ENCODE measurements at places on chromosomes 5 and 9.
A peak's percentile ranks its signal among the peaks of the same experiment; 100 is the strongest.

DNA sequence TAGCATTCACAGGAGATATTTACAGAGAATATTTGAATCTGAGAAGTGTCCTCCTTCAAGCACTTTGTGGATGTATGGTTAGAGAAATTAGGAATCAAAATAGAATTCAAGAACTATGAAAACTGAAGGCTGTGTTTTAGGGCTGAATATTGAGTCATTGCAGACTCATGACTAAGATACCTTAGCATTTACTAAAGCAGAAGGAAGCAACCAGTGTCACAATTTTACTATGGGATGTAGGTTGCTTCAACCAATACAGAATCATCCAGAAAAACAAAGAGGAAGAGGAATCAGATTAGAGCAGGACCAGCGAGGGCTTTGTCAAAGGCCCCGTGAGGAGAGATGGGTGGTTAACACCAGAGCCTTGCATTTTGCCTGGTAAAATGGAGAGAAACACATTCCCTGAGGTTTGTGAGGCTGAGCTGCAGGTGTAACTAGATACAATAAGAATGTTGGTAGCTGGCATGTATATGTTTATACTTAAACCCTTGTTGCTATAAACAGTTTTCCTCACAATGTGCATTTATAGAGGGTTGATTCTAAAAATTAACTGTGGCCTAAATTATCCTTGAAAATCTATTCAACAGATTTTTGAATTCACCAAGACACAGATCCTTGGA lies 518.1 kb downstream of the AGTPBP1 start:
- no peak for DNase-seq

- peak; percentile 23 for DNase-seq
These were observed 6.4 kb downstream of the GRIA1 start for GRCh38 chr5:153496835-153497234.

- DNase-seq: no peak
These were observed 44.3 kb downstream of the UBE2QL1 start for GRCh38 chr5:6492934-6493333.

DNA sequence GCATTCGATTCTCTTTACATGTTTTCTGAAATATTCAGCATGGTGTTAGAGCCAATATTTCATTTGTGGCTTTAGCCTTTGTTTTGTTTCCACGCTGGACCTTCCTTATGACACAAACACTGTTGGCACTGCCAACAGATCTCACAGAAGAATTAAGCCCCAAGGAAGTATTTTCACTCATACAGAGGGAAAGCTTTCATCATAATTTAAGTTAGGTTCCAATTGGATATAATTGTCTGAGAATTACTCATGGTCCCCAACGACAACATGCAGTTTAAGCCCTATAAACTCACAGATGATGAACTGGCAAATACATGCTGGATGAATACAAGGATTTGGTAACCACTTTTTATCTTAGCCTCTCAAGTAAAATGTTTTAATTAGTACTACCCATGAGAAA lies 259.5 kb downstream of the EBF1 start:
- no peak for DNase-seq

GRCh38 chr9:4148751-4149150 lies 151.1 kb downstream of the GLIS3 start:
- DNase-seq: no peak

DNA sequence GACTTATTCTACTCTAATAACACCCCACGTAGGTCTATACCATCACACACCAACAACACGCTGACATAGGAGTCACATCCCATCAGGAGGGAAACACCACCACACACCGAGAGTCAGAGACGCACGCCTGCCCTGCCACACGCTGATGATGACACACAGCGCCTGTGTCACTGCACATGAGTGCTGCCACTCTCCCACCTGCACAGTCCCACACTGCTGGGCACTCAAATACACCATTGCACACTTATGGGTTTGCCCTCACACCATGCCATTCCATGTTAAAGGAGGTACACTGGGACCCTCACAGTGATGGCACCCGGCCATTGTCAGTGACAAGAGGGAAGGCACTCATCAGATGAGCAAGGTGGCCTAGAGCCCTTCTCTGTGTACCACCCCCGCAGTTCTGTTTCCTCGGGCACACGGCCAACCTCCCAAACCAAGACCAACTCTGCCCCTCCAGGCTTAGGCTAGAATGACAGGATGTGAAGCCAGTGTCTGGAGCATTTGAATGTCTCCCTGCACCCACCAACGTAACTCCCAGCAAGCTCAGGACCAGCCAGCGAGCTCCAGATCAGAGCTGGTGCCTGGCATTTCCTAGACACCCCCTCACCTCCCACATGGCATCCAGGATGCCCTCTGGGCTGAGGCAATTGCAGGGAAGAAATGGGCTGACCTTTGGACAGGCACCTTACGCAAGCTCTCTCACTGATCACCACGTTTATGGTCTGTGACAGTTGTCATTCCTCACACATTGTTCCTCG lies 3.6 kb upstream of the CPLX2 start:
- peak; percentile 85 for DNase-seq

GRCh38 chr5:321230-321725 lies at the start of gene AHRR:
Gene AHRR (plus strand): TSS chr5:321714. CDS start chr5:343903, 22,189 bp downstream.
- DNase-seq: peak; percentile 65
